Activated naive CD4-positive, alpha-beta T cell treated with anti-CD3 and anti-CD28 coated beads, Interleukin-2, amount 50 U/mL, for 72 hours (primary cell): ENCODE measurements at places on chromosomes 12 and 14. TPM values are rescaled to one million over a fixed set of nuclear protein-coding genes. Genes with fewer than 3 reads are reported as not detected.

DNA sequence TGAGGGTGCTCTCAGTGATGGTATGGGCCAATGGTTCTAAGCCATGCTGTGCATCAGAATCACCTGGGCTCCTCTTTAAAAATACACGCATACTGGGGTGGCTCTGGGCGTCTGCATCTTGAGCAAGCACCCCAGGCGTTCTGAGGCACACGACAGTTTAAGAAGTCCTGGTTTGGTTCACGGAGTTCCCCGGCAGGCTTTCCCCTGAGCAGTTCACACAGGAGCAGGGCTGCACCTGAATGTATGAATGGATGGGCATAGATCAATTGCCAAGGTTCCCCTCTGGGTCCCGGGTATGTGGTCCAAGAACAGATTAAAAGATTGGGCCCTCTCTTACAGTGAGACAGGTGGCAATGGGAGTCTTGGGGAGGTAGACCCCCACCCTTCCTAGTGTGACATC, 395.3 kb downstream of the DPF3 start:
- no peak for DNase-seq

DNA sequence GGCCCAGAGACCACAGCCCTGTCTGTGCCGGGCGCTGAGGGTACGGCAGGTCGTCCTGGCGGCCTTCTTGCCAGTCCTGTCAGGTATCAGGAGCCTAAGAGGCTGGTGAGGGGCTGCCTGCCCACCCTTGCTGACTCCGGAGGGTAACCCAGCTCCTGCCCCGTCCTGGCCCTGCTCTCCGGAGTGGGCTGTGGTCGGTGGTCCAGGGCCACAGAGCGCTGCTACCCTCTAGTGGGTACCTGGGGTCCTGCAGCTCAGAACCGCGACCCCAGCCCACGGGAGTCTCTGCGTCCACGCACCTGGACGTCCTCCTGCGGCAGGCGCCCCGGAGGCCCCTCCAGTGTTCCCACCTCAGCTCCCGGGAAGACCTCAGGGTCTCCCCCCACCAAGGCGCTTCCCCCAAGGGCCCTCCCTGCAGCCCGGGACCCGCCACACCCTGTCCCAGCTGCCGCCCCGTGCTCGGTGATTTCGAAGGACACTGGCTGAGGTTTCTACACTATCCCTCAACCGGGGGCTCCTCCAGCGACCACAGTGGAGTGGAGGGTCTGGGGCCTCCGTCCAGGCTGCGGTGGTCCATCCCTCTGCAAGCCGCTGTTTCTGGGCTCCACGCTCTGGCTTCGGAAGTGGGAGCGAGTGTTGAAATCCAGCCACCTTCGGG, 75.9 kb upstream of the FBRSL1 start:
- peak; percentile 38 for DNase-seq

Gene FGF6
- total RNA-seq = not detected

DNA sequence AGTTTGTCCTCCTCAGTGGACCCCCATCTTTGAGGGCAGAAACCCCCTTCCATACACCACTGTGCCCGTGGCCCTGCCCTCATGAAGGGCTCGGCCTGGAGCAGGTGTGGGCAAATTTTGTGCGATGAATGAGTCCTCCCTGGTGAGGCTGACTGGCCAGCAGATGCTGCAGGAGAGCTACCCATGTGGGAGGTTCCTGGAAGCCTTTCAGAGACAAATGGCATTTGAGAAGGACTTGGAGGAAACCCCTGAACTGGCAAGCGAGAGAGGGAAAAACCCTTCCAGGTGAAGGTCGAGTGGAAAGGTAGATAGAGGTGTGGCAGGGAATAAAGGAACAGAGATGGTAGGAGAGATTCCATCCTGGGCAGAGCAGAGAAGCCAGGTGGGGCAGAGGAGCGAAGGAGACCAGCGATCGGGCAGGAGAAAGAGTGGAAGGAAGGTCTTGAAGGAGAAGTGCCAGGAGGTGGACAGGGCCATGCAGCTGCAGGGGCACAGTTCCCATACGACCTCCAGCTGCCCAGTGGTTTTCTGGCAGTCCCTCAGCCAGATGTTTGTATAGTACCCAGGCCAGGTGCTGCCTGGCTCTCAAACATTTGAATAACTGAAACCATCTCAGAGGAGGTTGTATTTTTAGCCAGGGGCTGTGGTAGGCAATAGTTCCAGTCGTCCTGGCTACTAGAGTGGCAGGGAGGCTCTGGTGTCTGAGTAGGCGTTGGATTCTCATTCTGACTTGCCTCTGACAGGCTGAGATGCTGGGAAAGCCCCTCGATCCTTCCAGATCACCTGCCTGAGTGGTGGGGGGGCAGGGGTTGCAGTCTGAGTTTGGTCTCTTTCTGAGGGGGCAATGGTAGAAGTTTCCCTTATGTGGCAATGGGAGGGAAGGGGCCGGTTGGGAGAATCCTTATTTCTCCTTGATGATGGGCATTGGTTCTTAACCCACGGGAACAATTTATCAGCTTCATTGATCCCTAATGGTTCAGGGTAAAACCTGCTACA, 40.1 kb downstream of the FBXL14 start:
- DNase-seq = peak; percentile 62

Gene KRT7
- 0.36 TPM for total RNA-seq

GRCh38 chr12:130633771-130634170, 82.3 kb downstream of the RIMBP2 start:
- no peak for DNase-seq

DNA sequence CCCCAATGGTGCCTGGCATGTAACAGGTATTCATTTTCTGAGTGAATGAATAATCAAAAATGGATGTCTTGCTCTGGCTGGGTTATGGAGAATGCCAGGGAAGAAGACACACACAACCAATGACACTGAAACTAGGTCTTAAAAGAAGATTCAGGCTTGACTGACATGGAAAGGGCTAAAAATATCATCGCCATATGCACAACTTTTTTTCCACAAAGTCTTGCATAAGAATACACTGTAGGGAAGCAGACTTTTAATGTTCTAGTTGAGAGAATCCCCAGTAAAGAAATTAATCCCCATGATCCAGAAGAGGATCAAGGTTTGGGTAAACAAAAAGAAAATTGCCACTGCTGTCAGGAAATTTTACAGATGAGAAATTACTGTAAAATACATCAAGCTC, 116.4 kb downstream of the SLC2A13 start:
- DNase-seq = no peak

DNA sequence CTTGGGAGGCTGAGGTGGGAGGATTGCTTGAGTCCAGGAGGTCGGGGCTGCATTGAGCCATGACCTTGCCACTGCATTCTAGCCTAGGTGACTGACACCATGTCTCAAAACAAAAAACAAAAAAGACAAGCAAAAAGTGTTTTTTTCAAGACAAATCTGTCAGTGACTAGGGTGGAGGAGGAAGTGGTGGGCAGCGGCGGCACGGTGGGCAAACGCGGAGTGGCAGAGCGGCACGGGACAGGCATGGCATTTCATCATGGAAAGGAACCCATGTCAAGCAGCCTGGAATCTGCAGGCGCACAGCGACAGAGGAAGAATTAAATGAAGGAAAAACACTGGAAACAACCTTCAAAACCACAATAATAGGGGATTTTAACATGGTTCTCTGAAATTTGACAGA, 4.0 kb upstream of the BTBD6 start:
- no peak for DNase-seq

Gene PRKD1
- total RNA-seq = not detected

Gene RD3L
- not detected for total RNA-seq

DNA sequence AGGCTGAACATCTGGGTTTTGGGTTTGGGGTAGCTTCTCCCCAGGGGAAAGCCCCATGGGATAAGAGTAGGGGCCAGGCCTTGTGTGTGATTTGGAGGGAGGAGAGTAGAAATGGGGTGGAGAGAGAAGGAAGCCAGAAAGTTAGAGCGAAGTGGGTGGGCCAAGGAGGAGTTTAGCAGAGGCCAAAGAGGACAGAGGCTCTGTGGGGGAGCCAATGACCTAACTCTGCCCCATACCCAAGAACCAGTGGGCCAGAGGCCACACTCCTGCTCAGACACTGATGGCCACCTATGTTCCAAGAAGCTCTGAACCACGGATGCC, 9.3 kb downstream of the ZNF385A start:
- DNase-seq = no peak

DNA sequence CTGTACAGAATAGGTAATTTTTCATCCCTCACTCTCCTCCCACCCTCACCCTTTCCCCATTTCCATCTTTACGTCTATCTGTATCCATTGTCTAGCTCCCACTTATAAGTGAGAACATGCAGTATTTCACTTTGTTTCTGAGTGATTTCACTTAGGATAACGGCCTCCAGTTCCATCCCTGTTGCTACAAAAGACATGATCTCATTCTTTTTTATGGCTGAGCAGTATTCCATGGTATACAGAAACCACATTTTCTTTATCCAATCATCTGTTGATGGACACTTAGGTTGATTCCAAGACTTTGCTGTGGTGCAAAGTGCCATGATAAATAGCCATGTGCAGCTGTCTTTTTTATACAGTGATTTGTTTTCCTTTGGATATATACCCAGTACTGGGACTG, 16.4 kb downstream of the EEA1 start:
- no peak for DNase-seq

DNA sequence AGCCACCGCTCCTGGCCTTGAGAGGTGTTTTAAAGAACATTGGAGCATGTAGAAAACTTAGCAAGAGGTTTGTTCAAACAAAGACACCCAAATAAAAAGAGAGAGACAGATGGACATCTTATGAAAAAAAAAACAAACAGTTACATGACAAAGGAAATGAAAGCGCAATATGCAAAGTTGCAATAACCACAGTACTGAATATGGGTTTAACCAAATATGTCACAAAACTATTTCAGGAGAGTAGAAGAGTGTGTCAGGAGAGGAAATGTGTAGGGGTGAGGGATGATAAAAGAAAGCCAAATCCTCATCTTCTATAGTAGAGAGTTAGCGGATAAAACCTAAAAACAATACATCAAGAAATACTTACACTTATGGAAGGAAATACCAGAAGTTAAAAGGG, 98.4 kb downstream of the GTF2A1 start:
- DNase-seq = no peak

DNA sequence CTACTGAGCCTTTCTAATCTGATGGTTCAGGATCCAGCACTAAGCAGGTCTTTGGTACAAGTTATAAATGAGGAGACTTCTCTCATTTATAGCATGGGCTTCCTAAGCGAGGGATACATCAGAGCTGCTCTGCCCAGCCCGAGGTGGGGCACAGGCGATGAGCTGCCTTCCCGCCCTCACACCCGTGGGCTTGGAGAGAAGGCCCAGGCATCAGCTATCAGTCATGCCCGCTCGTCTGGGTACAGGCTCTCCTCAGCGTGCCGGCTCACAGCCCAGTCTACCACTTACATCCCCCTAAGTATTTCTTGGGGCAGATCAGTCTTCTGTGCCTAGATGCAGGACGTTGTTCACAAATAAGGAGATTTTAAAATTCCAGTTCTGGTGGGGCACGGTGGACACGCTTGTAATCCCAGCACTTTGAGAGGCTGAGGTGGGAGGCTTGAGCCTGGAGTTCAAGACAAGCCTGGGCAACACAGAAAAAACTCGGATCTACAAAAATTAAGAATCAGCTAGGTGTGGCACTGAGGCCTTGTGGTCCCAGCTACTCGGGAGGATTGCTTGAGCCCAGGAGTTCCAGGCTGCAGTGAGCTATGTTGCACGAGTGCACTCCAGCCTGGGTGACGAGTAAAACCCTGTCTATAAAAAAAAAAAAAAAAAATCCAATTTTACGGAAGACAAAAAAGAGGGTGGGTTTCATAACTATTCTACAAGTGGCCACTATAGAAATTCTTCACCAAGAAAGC, 57.0 kb downstream of the CCDC88C start:
- DNase-seq = no peak

DNA sequence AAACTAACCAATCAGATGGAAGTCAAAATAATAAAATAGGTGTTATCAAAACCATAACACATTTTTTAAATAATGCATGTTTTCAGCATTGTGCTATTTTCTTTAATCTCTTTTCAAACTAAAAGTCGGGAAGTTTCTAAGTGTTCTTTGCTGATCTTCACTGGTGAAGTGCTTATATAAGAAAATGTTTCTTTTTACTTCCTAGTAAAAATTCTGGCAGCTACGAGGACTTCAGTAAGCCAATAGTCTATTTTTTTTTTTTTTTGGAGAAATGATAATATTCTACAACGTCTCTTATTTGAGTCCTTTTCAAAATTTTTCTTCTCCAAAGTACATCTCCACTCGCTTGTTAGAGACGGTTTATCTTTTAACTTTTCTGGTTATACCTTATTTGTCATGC, 448.0 kb downstream of the SLC6A15 start:
- DNase-seq = no peak

DNA sequence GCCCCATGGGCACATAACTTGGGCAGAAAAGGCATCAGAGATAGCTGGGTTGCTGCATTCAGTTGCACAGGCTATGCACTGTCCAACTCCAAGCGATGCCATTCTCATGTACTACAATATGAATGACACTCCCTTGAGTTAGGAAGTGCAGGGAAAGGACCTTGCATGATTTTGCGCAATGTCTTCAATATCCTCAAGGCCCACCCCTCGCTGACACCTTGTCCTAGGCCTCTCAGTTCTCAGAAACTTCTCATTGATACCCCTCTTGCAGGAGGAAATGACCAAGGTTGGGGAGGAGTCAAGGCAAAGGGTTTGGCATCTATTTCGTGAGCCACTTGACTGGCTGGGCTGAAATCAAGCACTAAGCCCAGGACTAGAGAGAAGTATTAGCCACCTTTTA, 70.4 kb downstream of the ARL6IP4 start:
- DNase-seq = no peak

Gene DYRK4
- total RNA-seq = 18.5 TPM

Gene DLST
- total RNA-seq = 135 TPM

Gene SERPINA5
- not detected for total RNA-seq

DNA sequence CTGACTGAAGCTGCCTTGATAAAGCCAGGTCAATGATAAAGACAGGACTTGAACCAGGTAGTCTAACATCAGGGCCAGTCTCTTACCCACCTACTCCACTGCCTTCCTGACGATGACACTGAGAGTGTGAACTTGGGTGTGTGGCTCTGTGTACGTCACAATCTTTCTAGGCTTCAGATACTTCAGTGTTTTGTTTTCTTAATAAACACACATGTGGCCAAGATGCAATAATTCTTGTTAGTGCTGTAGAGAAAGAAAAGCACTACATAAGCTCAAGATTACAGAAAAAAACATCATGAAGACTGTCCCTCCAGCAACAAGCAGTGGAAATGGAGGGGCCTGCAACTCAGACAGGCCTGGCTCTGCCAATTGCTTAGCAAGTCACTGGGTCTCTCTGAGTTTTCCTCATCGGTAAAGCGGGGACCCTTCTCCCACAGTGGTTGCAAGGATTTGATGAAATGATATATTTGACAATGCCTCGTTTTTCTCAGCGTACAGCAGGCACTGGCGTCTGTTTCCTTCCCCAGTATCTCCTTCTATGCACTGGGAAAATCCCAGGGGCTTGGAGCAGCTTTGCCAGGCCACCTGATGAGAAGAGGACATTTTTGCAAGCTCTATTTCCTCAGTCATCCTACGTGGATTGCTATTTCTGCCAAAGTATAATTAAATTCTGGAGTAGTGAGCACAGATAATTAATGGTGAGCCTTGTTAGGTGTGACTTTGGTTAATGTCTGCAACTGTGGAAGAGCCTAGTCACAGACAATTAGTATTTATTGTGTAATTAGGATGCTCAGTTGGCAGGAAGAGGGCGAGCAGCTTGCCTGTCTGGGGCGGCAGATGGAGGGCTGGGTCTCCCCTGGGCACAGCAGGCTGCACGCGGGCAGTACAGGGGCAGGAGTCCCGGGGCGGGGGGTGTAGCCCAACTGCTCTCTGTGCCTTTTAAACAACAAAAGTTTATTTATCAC, 55.8 kb upstream of the CHGA start:
- no peak for DNase-seq

Gene LRTM2
- total RNA-seq = not detected

GRCh38 chr12:122021822-122022392, at the start of gene BCL7A:
TSS of gene BCL7A (plus strand) at chr12:122021884. CDS start at chr12:122022092, 208 bp downstream.
- DNase-seq = peak; percentile 64

- no peak for DNase-seq
These were observed 398.2 kb downstream of the DPF3 start for GRCh38 chr14:72495668-72496067.

- no peak for DNase-seq
These were observed 17.5 kb upstream of the CELA1 start for GRCh38 chr12:51364001-51364400.
